ENCODE measurements at places on chromosomes 7 and 10.

GRCh38 chr7:18497800-18498199 lies 2.3 kb downstream of the HDAC9 start:
- DNase-seq = no peak

GRCh38 chr7:50562136-50562535 lies 3.1 kb downstream of the DDC start:
- DNase-seq = no peak

- DNase-seq = no peak
These were observed 19.4 kb upstream of the SH2D4B start for GRCh38 chr10:80518143-80518806.

DNA sequence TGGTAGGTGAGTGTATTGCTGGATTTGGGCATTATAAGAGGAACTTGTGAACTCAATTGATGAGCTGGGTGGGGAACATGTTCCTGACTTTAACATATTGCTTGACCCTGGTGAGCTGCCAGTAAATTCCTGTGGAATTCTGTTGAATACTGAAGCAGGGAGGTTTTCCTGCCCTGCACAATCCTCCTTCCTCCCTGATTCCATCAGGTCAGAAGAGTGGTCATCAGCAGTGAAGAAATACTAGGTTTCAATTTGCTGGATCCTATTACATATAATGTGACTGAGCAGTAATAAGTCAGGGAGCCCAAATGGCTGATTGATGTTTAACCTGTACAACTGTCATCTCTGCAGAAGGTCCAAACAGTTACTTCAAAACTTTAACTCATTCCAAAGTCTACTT lies 581.2 kb downstream of the SUGCT start:
- no peak for DNase-seq

- DNase-seq = no peak
These were observed 17.6 kb downstream of the SLC35B4 start for GRCh38 chr7:134298902-134299683.

DNA sequence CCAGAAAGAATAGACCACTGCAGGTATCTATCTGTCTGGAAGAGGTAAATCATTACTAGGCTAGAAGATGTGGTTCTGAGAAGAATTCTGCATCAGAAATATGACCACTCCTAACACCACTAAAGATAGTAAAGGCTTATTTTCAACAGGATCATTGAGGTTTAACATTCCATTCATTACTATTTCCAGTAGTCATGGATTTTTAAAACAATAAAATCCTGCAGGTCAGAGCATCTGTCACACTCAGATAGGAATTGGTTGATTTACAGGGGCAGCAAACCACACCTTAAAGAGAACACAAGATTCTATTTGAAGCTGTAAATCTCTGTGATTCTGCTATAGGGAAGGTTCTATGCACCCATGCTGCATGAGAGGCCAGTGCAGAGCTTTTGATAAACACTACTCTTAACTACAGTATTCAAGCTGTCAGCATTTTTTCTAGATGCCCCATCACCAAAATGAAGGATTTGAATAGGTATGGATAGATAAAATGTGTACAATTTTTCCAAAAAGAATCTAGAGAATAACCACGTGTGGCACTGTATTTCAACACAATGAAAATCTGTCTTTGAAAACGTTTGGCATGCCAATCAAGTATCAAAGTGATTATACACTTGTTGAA lies 14.6 kb downstream of the LRRC17 start:
- no peak for DNase-seq

DNA sequence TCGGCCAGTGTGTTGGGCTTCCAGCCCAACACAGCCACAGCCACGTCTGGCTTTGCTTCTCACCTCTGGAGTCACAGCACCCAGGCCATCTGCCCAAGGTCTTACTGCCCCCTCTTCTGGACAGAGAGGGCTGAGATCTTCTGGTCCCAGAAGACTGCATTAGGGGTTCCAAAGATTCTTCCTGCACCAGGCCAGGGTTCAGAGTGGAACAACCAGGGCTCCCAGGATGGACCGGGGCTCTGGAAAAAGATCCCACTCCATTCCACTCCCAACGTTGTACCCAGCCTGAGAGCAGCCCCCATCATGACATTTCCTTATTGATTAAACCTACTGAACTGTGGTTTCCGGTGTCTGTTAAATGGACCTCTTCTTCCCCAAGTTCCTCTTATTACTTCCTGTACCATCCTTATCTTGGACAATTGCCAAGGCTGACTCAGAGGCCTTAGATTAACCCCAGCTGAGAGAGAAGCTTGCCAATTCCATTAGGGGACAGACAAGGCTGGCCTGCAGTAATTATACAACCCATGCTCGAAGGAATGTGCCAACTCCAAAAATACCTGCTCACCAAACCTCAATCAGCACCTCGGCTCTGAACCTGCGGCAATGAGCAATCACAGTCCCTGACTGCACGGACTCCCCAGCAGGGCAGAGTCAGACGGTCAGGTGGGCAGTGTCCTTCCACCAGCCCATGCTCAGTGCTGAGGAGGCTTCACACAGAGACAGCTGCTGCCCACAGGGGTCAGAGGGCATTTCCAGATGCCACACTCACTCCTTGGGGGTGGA lies 47.9 kb upstream of the NPFFR1 start:
- DNase-seq = no peak

DNA sequence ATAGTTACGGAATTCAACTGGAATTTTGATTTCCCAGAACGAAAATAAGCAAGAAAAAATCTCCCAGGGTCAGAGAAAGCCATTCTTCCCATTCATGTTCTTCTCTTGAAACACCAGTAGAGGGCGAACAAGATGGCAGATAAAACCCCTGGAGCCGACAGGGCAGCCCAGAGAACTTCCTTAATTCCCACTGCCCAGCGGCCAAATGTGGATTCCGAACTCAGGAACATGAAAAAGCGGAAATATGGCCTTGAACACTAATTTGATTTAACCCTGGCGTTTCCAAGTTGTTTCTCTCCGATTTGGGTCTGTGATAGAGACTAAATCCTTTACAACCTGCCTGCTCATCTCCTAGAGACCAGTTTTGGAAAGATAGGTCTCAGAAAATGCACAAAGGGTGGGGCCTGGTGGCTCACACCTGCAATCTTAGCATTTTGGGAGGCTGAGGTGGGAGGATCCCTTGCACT lies 100.7 kb upstream of the WAC start:
- peak; percentile 25 for DNase-seq

- DNase-seq = no peak
These were observed 60.2 kb downstream of the SMURF1 start for GRCh38 chr7:99083733-99084132.

GRCh38 chr7:131970602-131971001 lies 414.2 kb upstream of the PODXL start:
- DNase-seq = no peak

Data from lower leg skin (tissue), 4 donors.